Fibroblast of villous mesenchyme (primary cell): ENCODE measurements at places on chromosomes 4 and X. TPM values are rescaled to one million over a fixed set of nuclear protein-coding genes. Genes with fewer than 3 reads are reported as not detected.

PAGE2B gene
- total RNA-seq: not detected in 2 replicates

- DNase-seq: peak; percentile 49
Observed at GRCh38 chr4:142961866-142962265, 115.8 kb upstream of the INPP4B start.

- DNase-seq: peak; percentile 77
Observed at GRCh38 chrX:135974279-135974856, 580 bp upstream of the MMGT1 start.

CXCL8 gene
- total RNA-seq: 25.1 and 294 TPM in 2 replicates

SMIM14 gene
- 24.5 and 29.4 TPM in 2 replicates for total RNA-seq

DNA sequence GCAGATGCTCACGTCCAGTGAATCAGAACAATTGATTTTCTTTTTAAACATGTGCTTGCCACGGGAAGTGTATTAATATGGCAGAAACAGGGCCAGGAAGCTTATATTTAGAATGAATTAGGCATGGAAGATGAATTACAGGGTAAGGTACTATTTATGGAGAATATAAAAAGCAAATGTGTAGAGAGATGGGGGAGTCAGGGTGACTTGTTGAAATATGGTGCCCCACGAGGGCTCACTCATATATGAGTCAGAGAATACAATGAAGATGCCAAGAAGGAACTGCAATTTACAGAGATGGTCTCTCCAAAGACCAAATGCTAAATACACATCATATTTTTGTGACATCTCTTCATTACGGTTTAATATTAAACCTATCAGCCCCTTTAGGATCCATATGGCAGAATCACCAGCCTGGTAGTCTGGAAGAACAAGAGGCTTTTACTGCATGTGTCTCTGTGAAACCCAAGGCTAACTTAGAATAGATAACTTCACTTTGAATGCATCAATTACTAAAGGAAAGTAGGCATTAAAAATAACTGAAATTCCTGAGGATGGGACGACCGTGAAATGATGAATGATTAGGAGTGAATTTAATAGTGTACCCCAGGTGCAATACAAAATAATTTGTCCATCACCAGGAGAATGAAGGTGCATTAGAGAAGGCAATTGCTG is 385.3 kb downstream of the ARHGAP24 start:
- DNase-seq: no peak

- DNase-seq: no peak
Observed at GRCh38 chr4:56698329-56698728, 17.2 kb upstream of the HOPX start.

- DNase-seq: peak; percentile 47
Observed at GRCh38 chrX:123481913-123482851, 250.7 kb downstream of the THOC2 start.

- DNase-seq: no peak
Observed at GRCh38 chr4:109441862-109442458, 8.3 kb downstream of the SEC24B start.

DNA sequence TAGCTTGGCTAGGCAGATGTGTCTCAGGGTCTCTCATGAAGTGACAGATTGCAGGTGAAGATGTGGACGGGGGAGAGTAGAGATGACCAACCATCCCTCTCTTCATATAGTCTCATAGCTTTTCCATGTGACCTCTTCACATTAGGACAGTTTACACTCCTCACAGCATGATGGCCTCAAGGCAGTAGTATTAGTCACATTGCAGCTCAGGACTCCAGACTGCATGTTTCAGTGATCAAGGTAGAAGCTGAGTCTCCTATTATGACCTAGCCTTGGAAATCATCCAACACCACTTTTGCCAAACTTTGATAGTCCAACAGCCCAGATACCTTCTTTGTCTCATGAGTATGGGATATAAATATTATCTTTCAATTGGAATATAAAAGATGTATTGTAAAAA is 147.7 kb downstream of the GASK1B start:
- no peak for DNase-seq

TMEM154 gene
- total RNA-seq: 8.1 and 11.2 TPM in 2 replicates
